ENCODE measurements at places on chromosomes 16 and 17.

DNA sequence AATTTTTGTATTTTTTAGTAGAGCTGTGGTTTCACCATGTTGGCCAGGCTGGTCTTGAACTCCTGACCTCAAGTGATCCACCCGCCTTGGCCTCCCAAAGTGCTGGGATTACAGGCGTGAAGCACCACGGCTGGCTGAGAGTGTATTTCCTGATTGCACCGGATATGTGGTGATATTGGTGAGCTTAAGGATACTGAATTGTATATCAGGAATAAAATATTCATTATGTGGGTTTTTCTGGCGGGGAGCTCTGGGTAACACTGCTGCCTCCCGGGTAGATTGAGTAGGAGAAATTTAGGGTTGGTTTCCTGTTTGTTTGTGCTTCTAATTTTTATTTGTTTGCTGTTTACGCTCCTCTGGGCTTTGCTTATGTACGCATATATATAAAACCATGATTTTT is 7.7 kb upstream of the TMEM98 start:
- DNase-seq: no peak

- no peak for DNase-seq
Measured at GRCh38 chr16:14427371-14427948, 202.6 kb downstream of the PARN start.

- no peak for DNase-seq
Measured at GRCh38 chr16:50389900-50390299, 21.1 kb upstream of the BRD7 start.

GRCh38 chr16:56675685-56676210 is 6.1 kb downstream of the MT1H start:
- DNase-seq: no peak

DNA sequence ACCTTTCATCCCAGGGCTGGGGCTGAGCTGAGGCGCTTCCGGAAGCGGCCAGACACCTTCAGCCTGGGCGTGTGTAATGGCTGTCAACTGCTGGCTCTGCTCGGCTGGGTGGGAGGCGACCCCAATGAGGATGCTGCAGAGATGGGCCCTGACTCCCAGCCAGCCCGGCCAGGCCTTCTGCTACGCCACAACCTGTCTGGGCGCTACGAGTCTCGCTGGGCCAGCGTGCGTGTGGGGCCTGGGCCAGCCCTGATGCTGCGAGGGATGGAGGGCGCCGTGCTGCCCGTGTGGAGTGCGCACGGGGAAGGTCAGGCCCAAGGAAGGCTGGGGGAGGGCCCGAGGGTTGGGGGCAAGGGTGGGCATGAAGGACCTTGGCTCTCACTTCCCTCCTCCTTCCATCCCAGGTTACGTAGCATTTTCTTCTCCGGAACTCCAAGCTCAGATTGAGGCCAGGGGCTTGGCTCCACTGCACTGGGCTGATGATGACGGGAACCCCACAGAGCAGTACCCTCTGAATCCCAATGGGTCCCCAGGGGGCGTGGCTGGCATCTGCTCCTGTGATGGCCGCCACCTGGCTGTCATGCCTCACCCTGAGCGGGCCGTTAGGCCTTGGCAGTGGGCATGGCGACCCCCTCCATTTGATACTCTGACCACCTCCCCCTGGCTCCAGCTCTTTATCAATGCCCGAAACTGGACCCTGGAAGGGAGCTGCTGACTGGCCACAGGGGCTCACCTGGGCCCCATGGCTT is 19.6 kb downstream of the PFAS start:
- no peak for DNase-seq

DNA sequence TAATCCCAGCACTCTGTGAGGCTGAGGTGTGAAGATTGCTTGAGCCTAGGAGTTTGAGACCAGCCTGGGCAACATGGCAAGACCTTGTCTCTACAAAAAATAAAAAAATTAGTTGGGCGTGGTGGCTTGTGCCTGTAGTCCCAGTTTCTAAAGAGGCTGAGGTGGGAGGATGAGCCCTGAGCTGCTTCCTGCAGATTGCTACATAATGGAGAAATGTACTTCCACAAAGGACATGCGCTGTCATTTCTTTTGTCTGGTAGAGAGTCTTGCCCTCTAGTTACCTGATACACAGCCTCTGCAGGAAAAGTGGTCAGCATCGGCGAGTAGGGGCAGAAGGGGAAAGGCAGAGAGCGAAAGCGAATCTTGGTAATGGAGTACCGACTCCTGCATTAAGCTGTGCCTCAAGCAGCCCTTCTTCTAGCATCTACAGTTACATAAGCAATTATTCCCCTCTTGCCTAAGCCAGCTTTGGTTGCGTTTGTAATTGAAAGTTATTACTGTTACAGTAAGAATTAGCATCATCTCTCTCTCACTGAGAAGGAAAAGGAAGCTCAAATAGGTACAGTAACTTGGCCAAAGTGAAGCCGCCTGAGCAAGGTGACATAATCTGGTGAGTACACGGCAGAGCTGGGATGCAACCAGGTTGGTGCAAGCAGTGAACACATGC is 18.5 kb upstream of the GGA2 start:
- DNase-seq: no peak

DNA sequence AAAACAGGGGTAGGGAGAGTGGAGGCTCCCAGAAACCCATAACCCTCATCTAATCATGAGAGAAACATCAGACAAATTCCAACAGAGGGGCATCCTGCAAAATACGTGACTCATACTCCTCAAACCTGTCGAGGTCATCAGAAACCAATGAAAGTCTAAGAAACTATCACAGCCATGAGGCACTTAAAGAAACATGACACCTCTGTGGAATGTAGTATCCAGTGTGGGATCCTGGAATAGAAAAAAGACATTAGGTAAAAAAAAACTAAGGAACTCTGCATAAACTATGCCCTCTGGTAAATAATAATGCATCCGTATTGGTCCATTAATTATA is 16.4 kb downstream of the CDH5 start:
- peak; percentile 46 for DNase-seq

DNA sequence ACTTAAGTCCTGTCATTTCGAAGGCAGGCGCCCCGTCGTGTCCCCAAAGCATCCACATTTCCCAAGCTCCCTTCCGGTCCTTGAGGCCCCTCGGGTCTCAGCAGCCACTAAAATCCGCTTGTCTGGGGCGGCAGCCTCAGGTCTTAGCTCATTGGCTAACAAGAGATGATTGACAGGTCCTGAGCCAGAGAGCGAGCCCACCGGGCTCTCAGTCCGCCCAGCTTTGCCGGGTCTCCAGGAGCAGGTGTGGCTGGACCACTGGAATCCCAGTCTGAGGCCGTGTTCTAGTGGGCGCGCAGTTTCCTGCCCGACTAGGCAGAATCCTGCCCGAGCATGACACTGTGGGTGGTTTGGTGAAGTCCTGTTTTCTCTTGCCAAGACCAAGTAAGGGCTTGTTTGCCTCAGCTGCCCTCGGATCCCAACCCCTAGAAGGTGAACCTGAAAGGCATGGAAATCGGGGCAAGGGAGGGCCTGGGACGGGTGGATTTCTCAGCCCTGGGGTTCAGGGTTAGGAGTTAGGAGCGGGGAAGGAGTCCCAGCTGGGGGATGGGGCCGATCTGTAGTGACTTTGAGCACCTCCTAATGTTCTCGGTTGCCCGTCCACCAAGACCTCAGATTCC is 42.8 kb downstream of the MRC2 start:
- DNase-seq: no peak

DNA sequence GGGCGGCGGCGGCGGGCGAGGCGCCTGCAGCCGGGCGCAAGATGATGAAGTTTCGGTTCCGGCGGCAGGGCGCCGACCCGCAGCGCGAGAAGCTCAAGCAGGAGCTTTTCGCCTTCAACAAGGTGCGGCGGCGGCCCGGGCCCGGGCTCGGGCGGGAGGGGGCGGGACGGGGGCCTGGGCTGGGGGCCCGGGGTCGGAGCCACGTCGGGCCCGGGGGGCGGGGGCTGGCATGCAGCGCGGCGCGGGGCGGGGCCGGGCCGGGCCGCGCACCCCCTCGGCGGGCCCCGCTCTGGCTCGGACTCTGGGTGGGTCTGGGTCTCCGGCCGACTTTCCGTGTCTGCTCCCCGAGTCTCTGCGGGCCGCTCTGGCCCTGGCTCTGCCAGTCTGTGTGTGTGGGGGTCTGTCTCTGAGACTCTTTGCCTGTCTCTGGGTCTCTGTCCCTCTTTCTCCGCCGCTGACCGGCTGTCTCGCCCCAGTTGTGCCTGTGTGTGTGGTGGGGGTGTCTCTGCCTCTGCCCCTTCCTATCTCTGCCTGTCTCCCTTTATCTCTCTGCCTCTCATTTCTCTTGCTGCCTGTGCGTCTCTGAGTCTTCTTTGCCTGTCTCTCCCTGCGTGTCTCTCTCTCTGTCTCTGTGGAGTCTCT is 328 bp downstream of the LLGL1 start:
- DNase-seq: no peak

DNA sequence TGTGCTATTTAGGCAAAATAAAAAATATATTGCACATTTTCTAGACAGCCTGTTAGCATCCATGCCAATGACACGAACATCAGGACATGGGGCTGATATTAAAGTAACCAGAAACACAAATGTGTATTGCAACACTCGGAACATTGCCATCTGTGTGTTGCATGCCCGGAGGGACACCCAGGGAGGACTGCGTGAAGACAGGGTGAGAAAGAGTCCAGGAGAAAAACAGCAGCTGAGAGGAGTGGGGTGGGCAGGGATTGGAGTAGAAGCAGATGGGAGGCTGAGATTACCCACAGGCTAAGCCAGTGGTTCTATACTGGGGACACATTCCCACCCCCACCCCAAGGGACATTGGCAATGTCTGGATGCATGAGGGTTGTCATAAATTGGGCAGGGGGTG is 114.8 kb downstream of the GRIN2A start:
- no peak for DNase-seq

- no peak for DNase-seq
Measured at GRCh38 chr17:49029801-49030200, 32.6 kb downstream of the IGF2BP1 start.

- DNase-seq: no peak
Measured at GRCh38 chr17:45225051-45225700, 3.5 kb downstream of the FMNL1 start.

DNA sequence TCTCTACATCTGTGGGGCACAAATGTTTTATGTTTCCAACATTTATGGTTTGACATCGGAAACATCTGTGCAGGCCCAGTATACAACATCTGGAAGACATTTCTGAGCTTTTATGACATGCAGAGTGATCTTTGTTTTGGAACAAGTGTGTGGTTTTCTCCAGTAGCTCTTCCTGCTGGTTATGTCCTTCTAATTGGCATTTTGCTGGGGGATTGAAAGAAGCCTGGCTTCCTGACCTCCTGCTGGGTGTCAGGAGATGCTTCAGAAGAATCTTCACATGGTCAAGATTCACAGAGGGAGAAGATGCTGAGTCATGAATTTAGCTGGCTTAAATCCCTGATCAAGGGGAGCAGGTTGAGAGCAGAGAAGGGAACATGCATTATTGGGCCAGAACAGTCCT is 279.5 kb upstream of the MYOCD start:
- DNase-seq: no peak

- DNase-seq: no peak
Measured at GRCh38 chr16:68676113-68676860, 31.2 kb downstream of the CDH3 start.

GRCh38 chr16:74577882-74578366 is 29.0 kb downstream of the GLG1 start:
- no peak for DNase-seq

- no peak for DNase-seq
Measured at GRCh38 chr16:4048481-4048880, 67.8 kb downstream of the ADCY9 start.

All from T1000 (cell line).